ENCODE measurements at places on chromosomes 6 and 20.

DNA sequence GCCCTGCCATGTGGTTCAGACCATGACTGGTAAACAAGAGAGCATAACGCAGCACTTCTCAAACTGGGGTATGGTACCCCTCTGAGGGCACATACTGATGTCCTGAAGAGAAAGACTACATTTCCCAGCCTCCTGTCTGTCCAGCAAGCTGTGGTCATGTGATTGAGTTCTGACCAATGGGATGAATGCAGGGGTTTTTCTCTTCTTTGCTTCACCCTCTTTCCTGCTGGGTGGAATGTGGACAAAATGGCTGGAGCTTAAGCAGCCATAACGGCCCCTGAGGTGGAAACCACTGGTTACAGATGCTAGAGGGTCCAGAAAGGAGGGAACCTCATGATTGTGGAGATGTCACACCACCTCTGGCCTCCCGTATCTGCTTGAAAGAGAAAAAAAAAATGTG lies 19.4 kb upstream of the KCNB1 start:
- peak; percentile 15 for DNase-seq

DNA sequence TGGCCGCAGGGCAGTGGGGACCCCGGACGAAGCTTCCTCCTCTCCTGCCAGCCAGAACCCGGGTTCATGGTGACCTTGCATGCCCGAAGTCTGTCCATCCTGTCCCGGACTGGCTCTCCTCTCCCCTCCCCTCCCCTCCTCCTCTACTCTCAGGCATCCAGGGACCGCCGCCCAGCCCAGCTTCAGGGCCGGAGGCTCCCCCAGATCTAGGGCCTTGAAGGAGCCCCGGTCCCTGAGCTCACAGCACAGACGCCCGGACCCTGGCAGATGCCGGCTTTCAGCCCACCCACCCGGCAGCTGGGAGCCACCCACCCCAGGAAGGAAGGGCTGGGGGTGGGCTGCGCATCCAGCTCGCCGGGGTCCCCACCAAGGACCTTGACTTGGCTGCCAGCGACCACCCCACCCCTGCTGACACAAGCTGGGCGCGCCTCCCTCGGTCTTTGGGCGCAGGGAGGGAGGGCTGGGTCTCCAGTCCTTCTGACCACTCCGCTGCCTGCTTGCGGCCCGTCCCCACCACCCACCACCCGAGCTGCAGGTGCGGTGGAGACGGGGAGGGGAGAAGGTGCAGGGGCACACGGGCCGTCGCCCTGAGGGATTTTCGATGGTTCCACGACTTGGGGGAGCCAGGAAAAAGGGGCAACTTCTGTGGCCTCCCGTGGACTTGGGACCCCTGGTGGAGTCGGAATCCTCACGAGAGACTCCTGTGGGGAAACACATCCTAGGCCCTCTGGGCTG lies 5.8 kb upstream of the ABHD16B start:
- DNase-seq, result no peak

GRCh38 chr20:3071610-3072529 lies at the start of gene OXT:
TSS of gene OXT (plus strand) at chr20:3071620. CDS start at chr20:3071656, 36 bp downstream.
- no peak for DNase-seq

DNA sequence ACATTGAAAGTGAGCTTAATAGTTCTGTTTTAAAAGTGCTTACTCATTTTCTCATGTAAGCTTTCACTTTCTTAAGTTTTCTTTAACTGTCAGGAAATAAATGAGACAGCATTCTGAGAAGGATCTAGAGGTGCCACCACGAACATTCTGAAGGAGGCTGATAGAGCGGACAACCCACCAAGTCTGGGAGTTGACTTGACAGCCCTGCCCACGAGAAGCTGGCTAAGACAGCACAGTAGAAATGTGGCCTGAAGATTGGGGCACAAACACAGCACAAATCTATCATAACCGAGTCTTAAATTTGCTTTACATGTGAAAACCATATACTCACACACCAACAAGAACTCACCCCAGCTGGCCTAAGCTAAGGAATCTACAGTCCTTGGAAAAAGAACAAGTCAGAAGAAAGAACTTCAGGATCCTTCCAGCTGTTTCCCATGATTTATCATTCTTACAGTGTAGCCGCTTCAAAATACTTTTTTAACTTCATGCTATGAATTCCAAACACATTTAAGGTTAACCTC lies 144.2 kb upstream of the TNFAIP3 start:
- DNase-seq, result no peak

DNA sequence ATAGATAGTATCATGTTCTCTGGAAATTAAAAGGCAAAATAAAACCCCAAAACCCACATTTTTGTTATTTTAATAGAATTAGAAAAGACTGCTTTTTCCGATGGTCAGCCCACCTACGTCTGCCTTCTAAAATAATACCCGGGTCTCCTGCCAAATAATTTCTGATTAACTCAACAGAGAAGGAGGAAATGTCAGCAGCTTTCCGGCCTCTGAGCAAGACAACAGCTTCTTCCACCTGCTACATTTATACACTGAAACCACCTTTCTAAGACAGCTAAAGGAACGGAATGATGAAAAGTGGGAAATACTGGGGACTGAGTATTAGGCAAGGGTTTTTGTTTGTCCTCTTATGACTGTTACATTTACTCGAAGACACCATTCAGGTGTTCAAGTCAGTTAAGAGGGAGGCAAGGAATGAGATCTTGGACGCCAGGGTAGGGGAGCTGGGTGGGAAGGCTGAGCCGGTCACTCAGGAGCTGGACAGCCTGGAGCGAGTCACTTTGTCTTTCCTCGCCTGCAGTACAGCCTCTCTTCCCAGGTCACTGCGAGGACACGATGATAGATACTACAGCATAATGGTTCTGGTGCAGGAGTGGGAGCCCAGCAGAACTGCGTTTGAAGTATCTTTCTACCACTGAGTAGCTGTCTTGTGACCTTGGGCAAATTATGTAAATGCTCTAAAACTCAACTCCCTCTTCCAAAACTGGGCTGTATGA lies 96.3 kb upstream of the QKI start:
- no peak for DNase-seq

GRCh38 chr6:11535801-11536230 lies 1.7 kb upstream of the TMEM170B start:
- DNase-seq, result no peak

- DNase-seq, result no peak
Observed at GRCh38 chr20:6017880-6018279, 36.0 kb downstream of the LRRN4 start.

GRCh38 chr20:23231561-23232218 lies 118.9 kb upstream of the NXT1 start:
- DNase-seq, result no peak

DNA sequence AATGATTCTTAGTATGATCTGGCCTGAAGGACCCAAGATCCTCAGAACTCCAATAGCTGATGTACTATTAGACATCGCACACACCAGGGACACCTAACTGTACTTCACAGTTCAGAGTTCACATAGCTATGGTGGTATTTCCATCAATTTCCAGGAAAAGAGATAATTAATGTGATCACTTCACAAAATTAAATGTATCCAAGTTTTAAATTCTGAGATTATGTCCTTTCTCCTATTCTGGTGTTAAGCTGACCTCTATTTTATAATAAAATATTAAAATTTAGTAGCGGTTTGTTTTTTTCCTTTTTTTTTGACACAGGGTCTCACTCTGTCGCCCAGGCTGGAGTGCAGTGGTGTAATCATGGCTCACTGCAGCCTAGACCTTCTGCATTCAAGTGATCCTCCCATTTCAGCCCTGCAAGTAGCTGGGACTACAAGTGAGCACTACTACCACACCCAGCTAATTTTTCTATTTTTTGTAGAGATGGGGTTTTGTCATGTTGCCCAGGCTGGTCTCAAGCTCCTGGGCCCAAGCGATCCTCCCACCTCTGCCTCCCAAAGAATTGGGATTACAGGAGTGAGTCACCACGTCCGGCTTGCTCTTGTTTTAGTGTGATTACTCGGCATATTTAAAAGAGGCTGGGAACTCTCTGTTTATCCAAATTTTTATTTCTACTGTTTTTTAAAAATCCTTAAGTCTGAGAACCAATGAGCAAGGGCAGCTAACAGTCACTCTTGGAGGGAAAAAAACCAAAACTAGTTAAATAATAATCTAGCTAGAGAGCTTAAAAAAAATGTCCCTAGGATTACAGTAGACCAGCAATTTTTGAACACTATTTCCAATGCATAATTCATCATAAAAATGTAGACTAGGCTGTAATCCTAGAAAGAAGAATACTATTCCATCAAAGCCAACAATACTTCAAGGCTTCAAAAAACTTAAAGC lies 16.0 kb downstream of the KIF13A start:
- no peak for DNase-seq

GRCh38 chr6:34709386-34709785 lies 12.8 kb upstream of the ILRUN start:
- DNase-seq, result no peak

- DNase-seq, result no peak
Observed at GRCh38 chr20:44843876-44844275, 33.5 kb upstream of the RIMS4 start.

- DNase-seq, result no peak
Observed at GRCh38 chr6:112946051-112946450, 598.9 kb downstream of the RFPL4B start.

DNA sequence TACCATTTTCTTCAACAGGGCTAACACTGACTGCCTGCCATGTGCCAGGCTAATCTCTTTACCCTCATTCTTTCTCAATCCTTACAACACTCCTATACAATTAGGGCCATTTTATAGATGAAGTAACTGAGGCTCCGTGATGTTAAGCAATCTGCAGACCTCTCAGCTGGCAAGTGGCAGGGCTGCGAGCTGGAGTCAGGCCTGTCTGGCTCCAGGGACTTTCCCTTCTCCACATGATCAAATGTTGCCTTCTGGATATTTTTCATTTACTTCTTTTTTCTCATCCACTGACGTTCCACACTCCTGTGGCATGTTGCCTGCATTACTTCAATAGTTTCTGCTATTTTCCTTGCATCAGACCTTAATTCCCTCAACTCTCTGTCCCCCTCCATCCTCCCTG lies 55.2 kb upstream of the TAGAP start:
- no peak for DNase-seq

Data from NCI-H2081 (cell line).